ENCODE measurements at places on chromosomes 13 and 19. TPM values are rescaled to one million over a fixed set of nuclear protein-coding genes. Genes with fewer than 3 reads are reported as not detected.

The KIR3DL2 gene
- not detected for total RNA-seq

The RFPL4AL1 gene
- total RNA-seq, result not detected

The ZNF491 gene
- total RNA-seq, result 3.8 TPM

The U2AF2 gene
- 100 TPM for total RNA-seq

The ERF gene
- 31.9 TPM for total RNA-seq

The CEACAM7 gene
- not detected for total RNA-seq

The MCEMP1 gene
- not detected for total RNA-seq

The OR4F17 gene
- not detected for total RNA-seq

The ENOX1 gene
- 1.6 TPM for total RNA-seq

The ZNF256 gene
- total RNA-seq, result 3.3 TPM

The KLK14 gene
- 0.17 TPM for total RNA-seq

The OR7A5 gene
- total RNA-seq, result not detected

The UPF3A gene
- total RNA-seq, result 28.5 TPM

The ERCC2 gene
- 28.1 TPM for total RNA-seq

The IL4I1 gene
- total RNA-seq, result 1.3 TPM

The KCNRG gene
- total RNA-seq, result 2.6 TPM

The ZNF135 gene
- total RNA-seq, result 6.1 TPM

The C5AR1 gene
- 0.17 TPM for total RNA-seq

The ZNF134 gene
- total RNA-seq, result 28.4 TPM

The NLRP7 gene
- total RNA-seq, result under 0.01 TPM

The RASAL3 gene
- 0.15 TPM for total RNA-seq

The YIPF2 gene
- total RNA-seq, result 93.5 TPM

The ZNF844 gene
- 11.6 TPM for total RNA-seq
